ENCODE measurements at places on chromosomes 16 and 17. TPM values are rescaled to one million over a fixed set of nuclear protein-coding genes. Genes with fewer than 3 reads are reported as not detected.

The SKAP1 gene
- total RNA-seq: not detected

The ABCC3 gene
- total RNA-seq: 2.2 TPM

The HOXB7 gene
- 3.3 TPM for total RNA-seq

The MMP28 gene
- 0.18 TPM for total RNA-seq

The CCL2 gene
- total RNA-seq: 126 TPM

The EVPL gene
- total RNA-seq: not detected

The APPBP2 gene
- 93.9 TPM for total RNA-seq

The SECTM1 gene
- 2.3 TPM for total RNA-seq

The VAT1L gene
- total RNA-seq: 18.1 TPM

The NPIPB4 gene
- total RNA-seq: 11.1 TPM
